ENCODE measurements at places on chromosomes 12 and 14.

DNA sequence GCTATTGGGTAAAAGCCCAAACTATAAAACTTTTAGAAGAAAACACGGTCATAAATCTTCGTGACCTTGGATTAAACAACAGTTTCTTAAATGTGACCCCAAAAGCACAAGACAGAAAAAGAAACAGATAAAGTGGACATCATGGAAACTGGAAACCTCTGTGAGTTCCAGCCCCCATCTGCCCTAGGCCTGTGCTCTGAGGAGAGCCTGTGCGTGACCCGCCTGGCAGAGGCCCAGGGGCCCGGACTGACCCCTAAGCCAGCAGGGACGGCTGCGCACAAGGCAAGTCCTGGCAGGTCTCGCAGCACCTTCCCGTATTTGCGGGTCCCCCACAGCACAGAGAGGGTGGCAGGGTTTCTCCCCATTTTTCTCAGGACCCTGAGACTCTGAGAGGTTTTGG lies 76.0 kb downstream of the CHGA start:
- H3K4me3 ChIP-seq, result no peak overlapping the region
- H3K36me3 ChIP-seq, result no peaks in the 10 kb centered on the region
- H3K4me1 ChIP-seq, result peaks cover under 1% of the 10 kb centered on the region
- H3K27me3 ChIP-seq, result no peaks in the 10 kb centered on the region

DNA sequence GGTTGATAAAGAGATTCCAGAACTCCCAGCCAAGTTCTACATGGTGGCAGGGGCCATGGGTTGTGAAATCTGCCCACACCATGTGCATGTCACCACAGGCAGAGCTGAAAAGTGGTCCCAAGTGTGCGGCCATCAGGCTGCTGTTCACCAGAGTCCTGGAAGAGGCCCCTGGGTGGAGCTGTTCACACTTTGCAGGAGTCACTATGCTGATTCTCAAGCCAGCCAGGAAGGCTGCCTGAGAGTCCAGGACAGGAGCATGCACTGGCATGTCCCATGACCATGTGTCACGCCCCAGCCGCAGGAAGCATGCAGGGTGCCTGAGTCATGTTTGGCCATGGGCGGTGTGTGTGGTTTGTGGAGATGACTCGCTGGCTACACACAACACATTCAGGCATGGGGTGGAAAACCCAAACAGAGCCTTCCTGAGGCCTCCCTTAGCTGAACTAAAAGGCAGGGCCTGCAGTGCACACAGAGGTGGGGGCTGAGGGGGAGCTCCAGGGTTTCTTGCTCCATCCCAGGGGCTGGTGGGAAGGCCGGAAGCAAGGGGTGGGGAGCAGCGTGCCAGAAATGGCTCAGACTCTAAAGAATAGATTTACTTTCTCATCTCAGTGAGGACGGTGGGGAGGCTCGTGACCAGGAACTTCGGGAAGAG lies 19.4 kb downstream of the ABCB9 start:
- H3K27me3 ChIP-seq, result no peaks in the 10 kb centered on the region
- H3K27ac ChIP-seq, result peak overlapping the region; percentile 75
- no peak overlapping the region for H3K4me3 ChIP-seq
- H3K36me3 ChIP-seq, result no peaks in the 10 kb centered on the region

GRCh38 chr12:95083471-95083870 lies 10.1 kb upstream of the NR2C1 start:
- no peaks in the 10 kb centered on the region for H3K27me3 ChIP-seq
- H3K27ac ChIP-seq, result peak overlapping the region; percentile 55
- no peak overlapping the region for H3K4me3 ChIP-seq
- no peaks in the 10 kb centered on the region for H3K36me3 ChIP-seq

DNA sequence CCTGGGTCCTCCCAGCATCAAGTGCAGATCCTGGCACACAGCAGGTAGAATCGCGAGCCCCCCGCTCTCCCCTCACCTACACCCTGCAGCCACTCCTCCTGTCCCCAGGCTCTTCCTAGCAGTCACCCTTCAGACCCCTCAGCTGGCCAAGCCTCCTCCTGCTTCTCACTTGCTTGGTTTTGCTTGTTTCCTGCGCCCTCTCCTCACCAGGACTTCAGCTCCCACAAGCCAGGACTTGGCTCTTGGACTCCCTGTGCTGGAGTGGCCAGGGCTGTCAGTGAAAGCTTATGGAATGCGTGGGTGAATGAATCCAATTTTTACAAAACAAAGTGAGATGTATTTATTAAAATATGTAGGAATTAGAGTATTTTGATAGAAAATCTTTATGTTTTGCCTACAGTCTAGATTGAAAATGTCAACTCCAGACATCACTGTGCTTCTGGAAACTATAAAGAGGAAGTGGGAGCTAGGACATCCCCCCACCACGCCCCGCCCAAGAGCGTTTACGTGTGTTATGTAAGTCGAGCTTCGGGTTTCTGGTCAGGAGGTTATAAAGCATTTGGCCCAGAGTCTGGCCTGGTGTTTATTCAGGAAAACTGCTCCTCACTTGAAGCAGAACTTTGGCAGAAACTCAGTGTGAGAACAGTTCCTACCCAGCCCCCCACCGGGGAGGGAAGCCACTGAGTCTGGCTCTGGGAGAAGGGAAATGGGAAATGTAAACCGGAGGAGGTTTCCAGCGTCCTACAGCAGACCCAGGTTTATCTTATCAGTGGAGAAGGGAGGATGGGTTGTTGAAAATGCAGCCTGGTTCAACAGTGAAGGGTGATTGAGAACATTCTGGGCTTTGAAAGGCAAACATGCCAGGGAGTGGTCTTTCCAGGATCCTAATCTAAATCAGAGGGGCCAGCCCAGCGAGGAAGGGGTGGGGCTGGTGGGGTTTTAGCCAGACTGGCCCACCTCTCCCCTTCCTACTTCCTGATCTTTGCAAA lies 8.8 kb downstream of the ALDH2 start:
- H3K4me3 ChIP-seq, result peak overlapping the region; percentile 54
- peak; percentile 63 for DNase-seq
- peaks cover 5% of the 10 kb centered on the region for H3K36me3 ChIP-seq
- H3K4me1 ChIP-seq, result peaks cover 40% of the 10 kb centered on the region
- H3K27me3 ChIP-seq, result no peaks in the 10 kb centered on the region

DNA sequence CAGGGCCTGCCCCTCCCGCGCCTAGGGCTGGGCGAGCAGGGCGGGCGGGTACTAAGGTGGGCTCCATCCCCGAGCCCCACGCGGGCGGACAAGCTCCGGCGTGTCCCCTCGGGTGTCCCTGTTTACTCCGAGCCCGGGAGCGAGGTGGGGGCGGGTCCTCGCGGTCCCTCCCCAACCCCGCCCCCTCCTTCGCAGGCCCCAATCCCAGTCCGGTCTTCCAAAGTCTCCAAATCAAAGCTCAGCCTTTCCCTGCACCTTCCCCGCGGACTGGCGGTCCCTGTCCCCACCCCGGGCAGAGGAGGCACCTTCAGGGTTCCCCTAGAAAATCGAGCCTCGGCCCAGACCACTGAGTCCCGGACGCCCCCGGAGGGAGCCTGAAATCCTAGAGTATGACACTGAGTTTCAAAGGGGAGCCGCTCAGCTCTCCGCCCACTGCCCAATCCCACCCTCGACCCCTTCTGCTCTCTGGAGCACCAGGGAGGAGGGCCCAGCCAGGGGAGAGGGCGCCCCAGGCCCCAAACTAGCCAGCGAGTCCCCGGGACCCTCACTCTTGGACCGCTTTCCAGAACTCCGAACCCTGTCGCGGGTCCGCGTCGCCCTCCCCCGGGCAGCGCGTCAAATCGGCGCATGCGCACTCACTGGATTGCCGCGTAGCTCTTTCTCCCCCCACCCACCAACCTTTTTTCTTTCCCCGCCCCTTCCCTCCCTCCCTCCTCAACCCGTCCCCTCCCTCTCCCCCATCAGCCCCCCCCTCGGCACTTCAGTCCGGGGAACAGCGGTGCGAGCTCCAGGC lies at the start of gene LRP1:
LRP1 (plus strand) TSS at position 758 of the 793 bp plus-strand sequence. CDS start 482 bp downstream, outside the sequence.
- H3K4me1 ChIP-seq, result peaks cover 35% of the 10 kb centered on the region
- peak within 1 kb of the TSS; percentile 99 for H3K27ac ChIP-seq
- H3K4me3 ChIP-seq, result peak within 1 kb of the TSS; percentile 96
- no peaks in the 10 kb centered on the region for H3K36me3 ChIP-seq

- no peaks in the 10 kb centered on the region for H3K4me1 ChIP-seq
- no peak overlapping the region for H3K4me3 ChIP-seq
- no peak overlapping the region for H3K27ac ChIP-seq
- no peak for DNase-seq
- H3K36me3 ChIP-seq, result no peaks in the 10 kb centered on the region
Observed at GRCh38 chr12:26077915-26078702, 46.7 kb downstream of the BHLHE41 start.

DNA sequence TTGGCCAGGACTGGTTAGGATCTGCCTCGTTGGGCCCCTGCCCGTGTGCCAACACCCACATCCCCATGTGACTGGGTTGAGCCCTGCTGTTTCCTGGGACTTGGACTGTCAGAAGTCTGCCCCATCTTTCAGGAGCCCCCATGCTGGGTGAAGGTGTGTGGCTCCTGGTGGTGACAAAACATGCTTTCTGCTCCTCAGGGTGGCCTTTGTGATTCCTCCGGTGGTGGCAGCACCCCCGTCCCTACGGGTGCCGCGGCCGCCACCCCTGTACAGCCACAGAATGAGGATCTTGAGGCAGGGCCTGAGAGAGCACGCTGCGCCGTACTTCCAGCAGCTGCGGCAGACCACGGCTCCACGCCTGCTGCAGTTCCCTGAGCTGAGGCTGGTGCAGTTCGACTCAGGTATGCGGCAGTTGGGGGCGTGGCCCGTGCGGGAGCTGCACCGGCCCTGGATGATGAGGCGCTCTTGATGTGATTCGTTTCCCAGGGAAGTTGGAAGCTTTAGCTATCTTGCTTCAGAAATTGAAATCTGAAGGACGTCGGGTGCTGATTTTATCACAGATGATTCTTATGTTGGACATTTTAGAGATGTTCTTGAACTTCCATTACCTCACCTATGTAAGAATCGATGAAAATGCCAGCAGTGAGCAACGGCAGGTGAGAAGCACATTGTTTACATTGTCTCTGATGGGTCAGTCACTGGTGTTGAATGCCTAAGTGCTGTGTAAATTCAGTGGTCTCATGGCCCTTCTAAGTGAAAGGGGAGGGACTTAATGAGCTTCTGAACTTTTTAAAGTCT lies 80.0 kb downstream of the EP400 start:
- no peak overlapping the region for H3K4me3 ChIP-seq
- DNase-seq, result no peak
- H3K4me1 ChIP-seq, result no peaks in the 10 kb centered on the region
- H3K27me3 ChIP-seq, result no peaks in the 10 kb centered on the region

DNA sequence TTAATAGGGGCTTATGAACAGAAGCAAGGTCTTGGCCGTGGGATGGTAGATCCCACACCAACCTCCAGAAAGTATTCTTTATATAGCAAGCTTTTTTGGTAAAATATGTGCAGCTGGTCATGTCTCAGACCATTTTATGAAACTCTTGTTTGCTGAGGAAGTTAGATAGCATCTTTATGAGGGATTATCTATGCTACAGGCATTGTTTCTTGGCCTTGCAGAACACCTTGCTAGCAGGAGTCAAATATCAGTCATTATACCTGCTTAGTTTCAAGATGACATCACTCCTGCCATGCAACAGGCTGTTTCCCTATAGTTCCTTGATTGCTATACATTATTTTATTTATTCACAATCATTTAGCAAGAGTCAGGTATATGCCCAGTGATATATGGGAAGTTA lies 84.8 kb upstream of the LRFN5 start:
- no peaks in the 10 kb centered on the region for H3K27me3 ChIP-seq
- H3K36me3 ChIP-seq, result no peaks in the 10 kb centered on the region
- H3K4me3 ChIP-seq, result no peak overlapping the region

DNA sequence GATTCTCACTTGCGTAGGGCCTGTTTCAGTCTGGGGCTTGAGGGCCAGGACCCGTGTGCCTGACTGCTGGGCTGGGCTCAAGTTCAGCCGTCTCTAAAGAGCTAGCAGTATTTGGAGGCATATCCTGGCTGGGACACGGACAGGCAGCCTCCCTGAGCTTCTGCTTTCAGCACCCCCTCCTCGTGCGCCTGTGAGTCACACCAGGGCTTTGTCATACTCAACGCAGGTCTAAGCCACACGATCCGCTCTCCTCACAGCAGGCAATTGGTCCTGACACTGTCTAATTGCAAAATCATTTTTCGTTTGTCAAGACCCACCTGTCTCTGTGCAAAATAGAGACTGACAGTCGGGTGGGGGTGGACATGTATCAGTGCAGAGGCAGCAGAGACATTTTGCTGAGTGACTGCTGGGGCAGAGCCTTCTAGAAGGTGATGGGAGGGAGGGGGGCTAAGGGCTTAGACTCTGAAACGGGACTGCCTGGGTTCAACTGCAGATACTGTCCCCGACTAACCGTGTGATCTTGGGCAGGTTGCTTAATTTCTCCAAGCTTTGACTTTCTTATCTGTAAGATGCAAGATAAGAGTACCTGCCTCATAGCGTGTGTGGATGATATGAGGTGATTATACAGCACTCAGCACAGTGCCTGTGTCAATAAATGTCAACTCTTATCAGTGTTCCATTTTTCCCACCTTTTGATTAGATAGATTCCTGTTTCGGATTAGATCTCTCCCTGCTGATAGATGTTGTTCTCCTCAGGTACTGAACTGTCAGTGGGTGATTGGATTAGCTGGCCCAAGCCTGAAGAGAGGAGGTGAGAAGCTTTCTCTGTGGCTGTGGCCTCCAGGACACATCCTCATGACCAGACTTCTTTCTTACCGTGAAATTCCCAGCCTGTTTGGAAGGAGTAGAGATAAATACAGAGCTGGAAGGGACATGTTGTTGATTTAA lies 53.1 kb downstream of the KCNA1 start:
- H3K27ac ChIP-seq, result no peak overlapping the region
- no peaks in the 10 kb centered on the region for H3K36me3 ChIP-seq
- no peaks in the 10 kb centered on the region for H3K4me1 ChIP-seq
- no peaks in the 10 kb centered on the region for H3K27me3 ChIP-seq
- no peak overlapping the region for H3K4me3 ChIP-seq

DNA sequence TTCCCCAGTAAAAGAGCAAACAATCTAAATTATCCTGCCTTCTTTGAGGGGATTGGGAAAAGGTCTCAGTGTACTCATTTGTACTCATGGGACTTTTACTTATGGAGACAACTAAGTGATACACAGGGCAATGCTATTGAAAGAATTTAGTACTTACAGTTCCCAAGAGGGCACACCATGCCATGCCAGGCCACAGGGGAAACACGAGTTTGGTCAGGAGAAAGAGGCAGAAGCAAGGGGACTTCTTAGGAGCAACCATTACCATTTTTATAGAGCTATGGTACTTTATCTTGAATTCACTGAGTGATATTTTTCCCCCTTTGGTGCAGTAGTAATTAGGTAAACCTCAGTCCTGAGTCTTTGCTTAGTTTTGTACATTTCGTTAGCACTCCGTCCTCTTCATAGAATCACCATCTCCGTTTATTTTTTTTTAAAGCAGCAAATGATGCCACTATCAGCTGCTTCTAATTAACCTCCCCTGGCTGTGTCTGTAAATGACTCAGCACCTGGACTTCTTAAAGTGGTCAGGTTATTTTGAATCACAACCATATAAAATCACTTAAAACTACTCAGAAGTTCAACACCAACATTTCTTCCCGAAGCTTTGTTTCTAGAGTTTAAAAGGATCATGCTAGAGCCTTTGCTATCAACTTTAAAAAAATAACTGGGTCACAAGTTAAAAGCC lies 5.9 kb upstream of the WASHC3 start:
- H3K4me1 ChIP-seq, result no peaks in the 10 kb centered on the region
- H3K4me3 ChIP-seq, result no peak overlapping the region
- H3K27me3 ChIP-seq, result no peaks in the 10 kb centered on the region
- no peaks in the 10 kb centered on the region for H3K36me3 ChIP-seq

GRCh38 chr14:97185186-97185585 lies 388.0 kb downstream of the VRK1 start:
- H3K36me3 ChIP-seq, result no peaks in the 10 kb centered on the region
- no peaks in the 10 kb centered on the region for H3K27me3 ChIP-seq
- no peaks in the 10 kb centered on the region for H3K4me1 ChIP-seq
- DNase-seq, result no peak
- no peak overlapping the region for H3K4me3 ChIP-seq
- H3K27ac ChIP-seq, result no peak overlapping the region

- H3K27ac ChIP-seq, result no peak overlapping the region
- DNase-seq, result no peak
- no peaks in the 10 kb centered on the region for H3K27me3 ChIP-seq
- H3K4me1 ChIP-seq, result no peaks in the 10 kb centered on the region
Observed at GRCh38 chr14:51533872-51534553, 117.7 kb upstream of the FRMD6 start.

All from ascending aorta (tissue), 2 donors.